SHP77 treated with DMSO at 0.1 percent for 48 hours (cell line): ENCODE measurements at places on chromosomes 7 and 10.

DNA sequence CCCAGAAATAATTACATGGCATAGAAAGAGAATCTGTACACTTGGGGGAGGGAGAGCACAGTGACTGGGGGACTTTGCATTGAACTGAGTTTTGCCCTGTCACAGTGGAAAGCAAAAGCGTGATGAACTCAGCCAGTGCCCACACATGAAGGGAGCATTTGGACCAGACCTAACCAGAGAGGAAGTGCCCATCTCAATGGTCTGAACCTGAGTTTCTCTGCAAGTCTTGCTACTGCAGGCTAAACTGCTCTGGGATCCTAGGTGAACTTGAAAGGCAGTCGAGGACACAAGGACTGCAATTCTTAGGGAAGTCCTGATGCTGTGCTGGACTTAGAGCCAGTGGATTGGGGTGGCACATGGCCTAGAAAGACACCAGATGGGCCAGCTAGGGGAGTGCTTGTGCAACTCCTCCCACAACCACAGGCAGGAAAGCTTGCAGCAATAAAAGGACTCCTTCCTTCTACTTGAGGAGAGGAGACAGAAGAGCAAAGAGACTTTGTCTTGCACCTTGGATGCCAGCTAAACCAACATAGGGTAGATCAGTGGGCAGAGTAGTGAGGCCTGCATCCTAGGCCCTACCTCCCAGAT is 259.0 kb downstream of the GRM8 start:
- no peak for DNase-seq

GRCh38 chr10:4127518-4128315 is 342.7 kb upstream of the KLF6 start:
- no peak for DNase-seq

GRCh38 chr10:48976196-48976595 is 36.6 kb upstream of the LRRC18 start:
- DNase-seq, result no peak

GRCh38 chr7:42734568-42734967 is 177.3 kb downstream of the C7orf25 start:
- no peak for DNase-seq

GRCh38 chr7:105769901-105770628 is 106.3 kb downstream of the ATXN7L1 start:
- no peak for DNase-seq

- no peak for DNase-seq
Observed at GRCh38 chr7:40008223-40008815, 58.3 kb downstream of the CDK13 start.

- no peak for DNase-seq
Observed at GRCh38 chr7:50543776-50544442, 21.3 kb downstream of the DDC start.

DNA sequence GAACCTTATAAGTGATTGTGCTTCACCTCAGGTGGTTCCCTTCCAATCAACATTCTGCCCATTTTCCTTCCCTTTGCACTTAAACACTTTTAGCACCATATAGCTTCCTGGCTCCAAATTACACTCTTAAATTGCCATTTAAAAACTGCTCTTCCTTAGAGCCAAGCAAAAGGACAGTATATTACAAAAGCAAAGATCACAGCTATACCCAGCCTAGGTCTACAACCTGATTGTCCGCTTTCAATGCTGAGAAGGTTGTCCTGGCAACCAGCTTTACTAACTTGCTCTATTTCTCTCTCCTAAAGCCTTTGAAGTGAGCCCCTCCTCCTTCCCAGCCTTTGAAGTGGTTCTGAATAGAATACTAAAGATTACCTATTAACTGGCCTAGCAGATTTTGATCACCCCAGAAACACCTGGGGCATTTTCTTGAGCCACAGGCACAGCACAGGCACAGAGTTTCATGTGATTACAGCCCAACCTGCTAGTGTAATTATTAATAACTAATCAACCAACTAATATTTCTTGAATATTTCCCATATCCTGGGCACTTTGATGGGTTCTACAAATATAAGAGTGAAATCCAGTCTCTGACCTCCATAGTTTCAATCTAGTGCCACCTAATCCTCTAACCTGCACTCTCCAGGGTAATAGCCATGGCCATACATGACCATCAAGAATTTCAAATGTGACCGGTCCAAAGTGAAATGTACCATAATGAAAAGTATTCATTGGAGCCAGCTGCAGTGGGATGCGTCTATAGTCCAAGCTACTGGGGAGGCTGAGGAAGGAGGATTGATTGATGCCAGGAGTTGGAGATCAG is 63.6 kb upstream of the TRIM24 start:
- no peak for DNase-seq

GRCh38 chr7:99644431-99644830 is 27.7 kb downstream of the ZSCAN25 start:
- no peak for DNase-seq

GRCh38 chr7:20310963-20311742 is 19.5 kb upstream of the ITGB8 start:
- DNase-seq, result peak; percentile 32
